ENCODE measurements at places on chromosomes 3 and 15. TPM values are rescaled to one million over a fixed set of nuclear protein-coding genes. Genes with fewer than 3 reads are reported as not detected.
A peak's percentile ranks its signal among the peaks of the same experiment; 100 is the strongest.

Gene CTXND1
- 0.05 TPM for total RNA-seq

Gene SLC22A13
- 0.48 TPM for total RNA-seq

- DNase-seq, result no peak
Observed at GRCh38 chr3:168611826-168612225, 516.1 kb upstream of the GOLIM4 start.

GRCh38 chr3:39750712-39751111, 58.7 kb upstream of the MYRIP start:
- no peak for DNase-seq

- DNase-seq, result no peak
Observed at GRCh38 chr3:73041537-73041936, 19.9 kb upstream of the EBLN2 start.

GRCh38 chr3:119647843-119648575, 12.4 kb downstream of the POPDC2 start:
- DNase-seq, result peak; percentile 71

DNA sequence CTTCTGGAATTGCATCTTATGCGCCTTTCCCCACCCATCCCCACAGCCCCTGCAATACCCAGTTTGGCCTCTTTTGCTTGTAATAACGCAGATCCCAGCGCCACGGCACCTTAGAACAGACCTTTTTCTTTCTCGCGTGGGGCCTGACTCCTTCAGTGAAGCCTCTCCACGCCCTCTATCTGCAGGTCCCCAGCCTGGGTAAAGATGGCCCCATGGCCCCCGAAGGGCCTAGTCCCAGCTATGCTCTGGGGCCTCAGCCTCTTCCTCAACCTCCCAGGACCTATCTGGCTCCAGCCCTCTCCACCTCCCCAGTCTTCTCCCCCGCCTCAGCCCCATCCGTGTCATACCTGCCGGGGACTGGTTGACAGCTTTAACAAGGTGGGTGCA, 594 bp downstream of the CRELD1 start:
- DNase-seq, result no peak

Measured in posterior vena cava (tissue), 2 donors.